ENCODE measurements at places on chromosomes 4 and X.

GRCh38 chrX:103367502-103367901 is 8.8 kb upstream of the BEX3 start:
- DNase-seq, result no peak

DNA sequence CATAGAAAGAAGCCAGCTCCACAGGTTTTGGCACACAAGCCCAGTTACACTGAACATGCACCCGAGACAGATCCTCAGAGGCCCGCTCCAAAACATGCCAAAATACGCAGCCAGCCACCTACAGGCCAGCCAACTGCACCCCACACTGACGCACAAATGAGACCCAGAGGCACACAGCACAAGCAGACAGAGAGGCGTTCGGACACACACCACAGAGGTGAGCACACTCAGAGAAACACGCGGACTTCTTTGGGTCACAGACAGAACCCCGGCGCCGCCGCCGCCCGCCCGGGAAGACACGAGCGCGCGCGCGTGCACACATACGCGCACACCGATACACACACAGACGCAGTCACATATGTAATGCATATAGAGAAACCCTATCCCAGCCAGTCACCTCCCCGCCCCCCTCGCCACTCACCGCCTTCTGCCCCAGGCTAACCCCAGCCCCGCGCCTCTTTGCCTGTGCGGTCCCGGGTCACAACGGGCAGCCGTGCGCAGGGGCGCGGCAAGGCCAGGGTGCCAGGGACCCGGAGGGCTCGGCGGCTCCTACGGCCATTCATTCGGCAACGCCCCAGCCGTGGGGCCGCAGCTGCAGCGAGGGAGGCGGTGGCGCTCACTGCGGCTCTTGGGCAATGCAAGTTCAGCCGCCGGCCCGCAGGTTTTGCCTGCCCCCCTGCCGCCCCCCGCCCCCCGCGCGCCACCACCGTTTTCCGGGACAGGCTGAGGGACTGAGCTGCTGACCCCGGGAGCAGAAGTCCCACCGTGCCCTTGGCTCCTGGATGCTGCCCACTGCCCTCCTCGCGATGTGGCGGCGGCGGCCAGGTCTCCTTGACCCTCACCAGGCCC is 553 bp downstream of the SEPTIN6 start:
- peak; percentile 73 for DNase-seq

DNA sequence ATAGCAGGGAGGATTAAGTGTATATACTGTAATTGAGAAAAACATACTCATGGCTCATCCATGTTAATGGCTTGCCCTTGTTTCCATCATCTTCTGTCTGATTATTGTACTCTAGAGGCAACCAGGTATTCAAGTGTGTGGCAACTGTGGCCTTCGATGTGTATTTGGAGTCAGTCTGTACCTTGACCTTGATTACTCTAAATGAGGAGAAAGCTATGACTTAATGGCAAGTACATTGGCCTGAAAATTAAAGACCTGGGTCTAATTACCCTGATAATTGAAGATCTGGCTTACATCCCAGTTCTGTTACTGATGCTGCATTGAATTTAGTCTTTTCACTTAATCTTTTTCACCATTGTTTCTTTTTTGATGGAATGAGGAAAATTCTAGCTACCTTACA is 409.2 kb downstream of the CCSER1 start:
- DNase-seq, result no peak

DNA sequence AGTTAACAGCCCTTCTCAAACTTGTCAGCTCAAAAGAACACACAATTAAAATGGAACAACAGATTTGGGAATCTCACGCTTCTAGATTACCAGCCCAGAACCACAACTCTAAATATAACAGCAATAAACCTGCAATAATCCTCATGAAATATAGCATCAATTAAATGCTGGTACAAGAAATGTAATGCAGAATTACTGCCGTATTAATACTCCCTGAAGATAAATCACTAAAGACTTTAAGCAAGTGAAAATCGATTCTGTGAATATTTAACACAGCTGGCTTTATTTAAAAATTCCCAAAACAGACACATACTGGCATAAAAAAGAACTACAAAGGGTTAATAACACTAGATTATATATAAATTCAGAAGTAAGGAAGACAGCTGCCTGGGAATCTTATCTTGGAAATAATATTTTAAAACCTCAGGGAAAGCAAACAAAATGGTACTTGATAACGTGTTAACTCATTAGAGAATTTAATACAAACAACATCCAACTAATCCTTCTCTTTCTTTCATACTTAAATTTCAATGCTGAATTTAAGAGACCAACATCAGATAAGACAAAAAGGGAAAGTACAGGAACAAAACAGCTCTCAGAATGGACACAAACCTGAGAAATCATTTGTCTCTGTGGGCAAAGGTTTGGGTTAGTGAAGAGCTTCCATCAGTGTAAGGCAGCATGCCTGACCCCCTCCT is 34.7 kb downstream of the APBB2 start:
- DNase-seq, result no peak

DNA sequence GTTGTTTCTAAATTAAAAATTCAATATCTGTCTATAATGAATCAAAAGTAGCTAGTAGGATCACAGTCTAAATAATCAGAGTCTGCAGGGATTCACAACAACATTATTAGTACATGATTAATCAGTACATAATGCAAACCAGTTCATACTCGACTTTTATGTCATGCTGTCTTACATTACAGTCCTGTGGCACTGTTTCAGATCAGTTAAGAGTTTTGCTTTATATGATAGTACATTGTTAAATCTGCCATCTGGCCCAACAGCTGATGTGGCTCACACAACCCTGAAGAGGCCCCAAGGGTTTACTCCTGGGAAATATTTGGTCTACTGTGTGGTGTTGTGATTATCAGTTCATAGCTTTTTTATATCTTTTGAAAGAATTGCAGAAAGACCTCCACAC is 247.1 kb upstream of the ETNPPL start:
- DNase-seq, result no peak
